ENCODE measurements at places on chromosomes 6 and 20.
A peak's percentile ranks its signal among the peaks of the same experiment; 100 is the strongest.

DNA sequence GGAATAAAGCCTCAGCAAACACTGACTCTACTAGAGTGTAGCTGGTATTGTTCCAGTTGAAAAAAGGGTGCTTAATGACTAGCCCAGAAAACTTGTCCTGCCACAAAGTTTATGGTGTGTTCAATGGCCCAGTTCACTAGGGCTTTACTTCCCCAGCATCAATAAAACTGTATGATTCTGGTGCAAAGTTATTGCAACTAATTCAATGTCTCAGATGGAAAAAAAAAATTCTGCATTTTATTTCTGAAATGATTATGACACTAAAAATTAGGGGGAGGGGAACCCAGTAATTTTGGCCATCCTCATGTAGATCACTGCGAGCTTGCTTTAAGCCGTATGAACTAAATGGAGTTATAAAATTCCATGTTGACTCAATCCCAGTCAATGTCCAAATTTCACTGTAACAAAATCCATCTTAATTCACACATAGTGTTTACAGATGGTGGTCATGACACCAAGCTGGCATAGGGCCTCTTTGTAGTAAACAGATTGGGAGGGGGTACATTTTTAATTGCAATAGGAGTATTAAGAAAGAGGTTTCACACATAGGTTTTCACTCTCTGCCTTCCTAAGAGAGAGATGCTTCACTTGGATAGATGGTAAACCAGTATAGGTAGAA is 41.2 kb downstream of the PTPRK start:
- DNase-seq: no peak

DNA sequence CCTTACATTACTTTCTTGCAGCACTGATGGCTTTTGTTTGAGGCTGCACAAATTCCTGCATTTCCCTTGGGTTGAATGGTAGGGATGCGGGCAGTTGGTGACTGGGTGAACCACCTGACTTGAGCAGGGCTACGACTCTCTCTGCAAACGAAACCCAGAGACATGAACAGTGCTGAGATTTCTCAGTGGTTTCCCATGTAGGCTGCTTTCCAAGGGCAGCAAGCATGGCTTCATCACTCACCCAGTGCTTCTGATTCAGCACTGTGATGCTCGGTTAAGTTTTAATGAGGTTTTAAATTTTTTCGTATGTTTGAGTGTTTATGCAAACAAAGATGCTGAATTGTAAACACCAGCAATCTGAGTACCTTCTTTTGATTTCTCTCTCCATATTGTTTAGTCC is 127.2 kb downstream of the MTHFD1L start:
- DNase-seq: no peak

DNA sequence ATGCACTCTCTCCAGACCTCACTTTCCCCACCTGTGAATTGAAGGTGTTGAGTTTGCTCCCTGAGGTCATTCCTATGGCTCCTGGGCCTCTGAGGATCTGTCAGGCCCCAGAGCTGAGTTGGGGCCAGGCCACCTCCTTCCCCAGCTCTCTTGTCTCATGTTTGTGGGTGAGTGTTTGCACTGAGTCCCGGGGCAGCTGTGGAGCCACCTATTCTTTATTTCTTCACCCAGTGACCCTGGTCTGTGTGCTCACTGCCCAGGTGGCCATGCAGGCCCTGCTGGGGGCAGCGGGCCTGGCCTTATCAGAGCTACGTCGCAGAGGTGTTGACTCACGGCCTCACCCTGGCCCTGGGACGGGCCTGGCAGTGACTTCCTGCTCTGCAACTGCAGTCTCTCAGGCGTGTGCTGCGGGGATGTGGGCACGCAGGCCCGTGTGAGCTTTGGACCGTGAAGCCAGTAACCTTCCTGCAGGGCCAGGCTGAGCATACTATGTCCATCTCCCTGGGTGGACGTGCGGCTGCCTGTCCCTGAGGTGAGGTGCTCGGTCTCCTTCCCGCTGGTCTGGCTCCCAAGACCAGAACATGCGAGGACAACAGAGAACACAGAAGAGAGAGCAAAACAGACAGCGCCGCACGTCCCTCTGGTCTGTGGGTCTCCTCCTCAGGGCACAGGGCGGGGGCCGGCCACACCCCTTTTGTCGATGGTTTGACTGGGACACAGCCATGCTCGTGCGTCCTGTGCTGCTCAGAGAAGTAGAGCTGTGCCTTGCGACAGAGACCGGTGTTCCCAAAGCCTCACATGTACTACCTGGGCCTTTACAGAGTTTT is 12.1 kb downstream of the TMEM181 start:
- DNase-seq: no peak

DNA sequence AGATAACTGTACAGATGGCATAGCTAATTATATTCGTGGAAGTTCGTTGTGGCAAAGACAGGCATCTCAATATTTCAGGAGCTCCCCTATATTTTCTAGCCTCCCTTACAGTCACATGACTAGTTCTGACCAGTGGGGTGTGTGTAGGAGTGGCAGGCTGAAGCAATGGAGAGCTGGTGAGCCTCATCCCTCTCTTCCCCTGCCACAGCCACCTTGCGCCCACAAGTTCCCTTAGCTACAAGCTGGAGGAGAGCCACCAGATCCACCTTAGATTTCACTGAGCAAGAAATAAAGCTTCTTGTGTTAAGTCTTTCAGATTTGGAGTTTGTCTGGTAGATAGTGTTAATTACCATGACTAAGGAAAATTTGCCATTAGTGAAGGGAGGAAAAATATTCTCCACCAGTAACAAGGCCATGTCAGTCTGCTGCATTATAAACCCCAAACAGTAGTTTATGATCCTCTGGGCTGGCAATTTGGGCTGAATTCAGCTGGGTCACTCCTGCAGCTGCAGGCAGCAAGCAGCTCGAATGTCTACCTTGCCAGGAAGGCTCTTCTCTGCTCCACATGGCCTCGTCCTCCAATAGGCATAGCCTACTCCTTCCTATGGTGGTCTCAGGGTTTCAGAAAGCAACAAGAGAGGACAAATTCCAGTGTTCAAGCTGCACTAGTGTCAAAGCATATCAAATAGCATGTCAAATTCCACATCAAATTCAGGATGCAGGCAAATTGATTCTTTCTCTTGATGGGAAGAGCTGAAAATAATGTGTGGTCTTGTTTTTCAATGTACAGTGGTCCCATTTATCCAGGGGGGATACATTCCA is 7.4 kb upstream of the RBCK1 start:
- DNase-seq: no peak

GRCh38 chr20:47546184-47547033 is 44.7 kb downstream of the NCOA3 start:
- peak; percentile 76 for DNase-seq

DNA sequence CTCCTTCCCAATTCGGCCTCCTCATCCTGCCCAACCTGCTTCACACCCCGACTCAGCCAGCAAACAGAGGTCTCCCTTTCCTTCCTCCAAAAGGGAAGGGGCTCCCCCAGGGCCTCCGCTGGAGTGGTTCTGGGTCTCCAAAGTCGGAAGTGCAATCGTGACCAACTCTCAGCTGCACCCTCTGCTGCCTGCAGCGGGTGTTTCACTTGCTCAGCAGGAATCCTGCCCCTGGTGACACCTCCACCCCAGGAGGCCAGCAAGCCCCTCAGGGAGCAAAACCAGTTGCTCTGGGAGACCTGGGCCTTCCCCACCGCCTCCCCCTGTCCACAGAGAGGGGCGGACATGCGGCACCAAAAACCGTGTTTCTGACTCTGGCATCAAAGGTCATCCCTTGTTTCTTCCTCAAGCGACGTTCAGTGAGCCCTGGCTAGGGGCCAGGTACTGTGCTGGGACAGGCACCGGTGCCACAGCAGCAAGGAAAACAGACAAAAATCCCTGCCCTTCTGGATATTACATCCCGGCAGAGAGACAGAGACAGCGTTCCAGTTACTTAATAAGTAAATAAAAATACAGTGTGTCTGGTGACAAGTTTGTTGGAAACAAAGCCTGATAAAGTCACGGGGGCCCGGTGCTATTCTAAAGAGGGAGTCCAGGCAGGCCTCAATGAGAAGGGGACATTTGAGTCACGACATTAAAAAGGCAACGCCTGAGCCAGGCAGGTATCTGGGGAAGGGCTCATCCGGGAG is 219.0 kb downstream of the BMP7 start:
- DNase-seq: no peak

GRCh38 chr20:25288291-25289181 is 40.7 kb downstream of the PYGB start:
- no peak for DNase-seq

Measured in fibroblast of mammary gland (primary cell).